ENCODE measurements at places on chromosomes 7 and 10.
A peak's percentile ranks its signal among the peaks of the same experiment; 100 is the strongest.

DNA sequence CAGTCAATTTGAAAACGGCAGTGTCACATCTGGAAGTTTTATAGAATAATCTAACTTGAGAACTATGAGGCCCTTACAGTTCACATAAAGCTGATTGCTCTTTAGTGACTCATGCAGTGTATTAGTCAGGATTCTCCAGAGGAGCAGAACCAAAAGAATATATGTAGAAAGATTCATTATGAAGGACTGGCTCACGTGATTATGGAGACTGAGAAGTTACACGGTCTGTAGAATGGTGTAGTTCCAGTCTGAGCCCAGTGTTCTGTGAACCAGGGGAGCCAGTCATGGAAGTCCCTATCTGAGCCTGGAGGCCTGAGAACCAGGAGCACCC, 21.5 kb downstream of the RBM33 start:
- DNase-seq: no peak

- DNase-seq: no peak
Observed at GRCh38 chr7:112876877-112877276, 86.7 kb upstream of the TMEM168 start.

GRCh38 chr7:11753433-11753832, 78.6 kb downstream of the THSD7A start:
- DNase-seq: no peak

- no peak for DNase-seq
Observed at GRCh38 chr7:115647712-115648111, 382.9 kb downstream of the TFEC start.

GRCh38 chr10:77016855-77017254, 620.8 kb downstream of the KCNMA1 start:
- DNase-seq: no peak

GRCh38 chr7:76359111-76359977, 553 bp upstream of the YWHAG start:
- peak; percentile 98 for DNase-seq

- no peak for DNase-seq
Observed at GRCh38 chr7:20482071-20482470, 133.4 kb upstream of the ABCB5 start.

DNA sequence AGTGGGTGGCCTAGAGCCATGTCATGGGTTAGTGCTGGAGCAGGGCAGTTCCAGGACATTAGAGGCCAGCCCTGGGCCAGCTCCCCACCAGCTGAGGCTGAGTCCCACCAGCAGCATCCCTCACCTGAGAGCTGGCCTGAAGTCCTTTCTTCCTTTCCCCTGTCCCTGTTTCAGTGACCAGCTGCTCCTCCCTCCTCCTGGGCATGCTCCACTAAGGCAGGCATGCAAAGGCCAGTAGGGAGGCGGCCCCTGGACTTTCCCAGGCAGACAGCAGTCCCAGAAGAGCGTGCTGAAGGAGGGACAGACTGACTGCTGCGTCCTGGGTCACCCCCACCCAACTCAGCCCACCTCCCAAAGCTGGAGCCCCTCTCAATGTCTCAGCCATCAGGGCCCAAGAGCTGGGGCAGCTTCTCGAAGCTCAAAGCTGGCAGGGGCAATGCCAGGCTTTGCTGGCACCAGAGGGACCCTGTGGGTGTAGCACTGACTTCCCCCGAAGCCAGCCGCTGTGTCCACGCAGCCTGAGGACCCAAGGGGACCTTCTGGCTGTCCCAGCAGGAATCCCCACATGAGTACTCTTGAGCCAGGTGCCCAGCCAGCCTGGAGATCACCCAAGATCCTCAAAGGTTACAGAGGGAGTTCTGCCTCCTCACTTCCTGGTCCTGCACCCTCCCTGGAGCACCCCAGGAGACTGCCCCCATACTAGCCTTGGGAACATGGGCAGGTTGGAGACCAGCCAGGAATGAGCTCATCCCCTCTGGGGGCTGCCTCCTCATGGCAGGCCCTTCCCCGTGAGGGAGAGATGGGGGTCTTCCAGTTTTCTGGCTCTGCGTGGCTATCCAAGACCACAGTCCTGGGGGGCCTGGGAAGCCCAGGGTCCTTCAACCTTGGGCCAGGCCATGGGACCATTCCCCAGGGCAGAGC, 35.2 kb upstream of the RET start:
- DNase-seq: peak; percentile 37

DNA sequence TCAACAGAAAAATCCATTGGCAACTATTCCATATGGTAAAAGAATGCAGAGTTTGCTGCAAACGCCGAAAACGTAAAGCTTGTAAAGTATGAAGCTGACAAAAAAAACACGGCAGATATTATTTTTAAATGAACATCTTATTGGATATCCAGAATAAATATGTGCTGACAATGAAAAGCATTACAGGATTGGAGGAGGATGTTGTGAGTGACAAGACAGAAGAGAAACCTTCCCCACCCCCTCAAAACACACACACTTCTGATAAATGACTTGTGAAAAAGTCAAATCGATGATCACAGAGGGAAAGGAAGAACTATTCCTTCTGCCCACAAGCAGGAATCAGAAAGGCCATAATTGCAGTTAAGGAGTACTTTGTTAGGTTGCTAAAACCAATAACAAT, 14.6 kb downstream of the FAM131B start:
- no peak for DNase-seq

DNA sequence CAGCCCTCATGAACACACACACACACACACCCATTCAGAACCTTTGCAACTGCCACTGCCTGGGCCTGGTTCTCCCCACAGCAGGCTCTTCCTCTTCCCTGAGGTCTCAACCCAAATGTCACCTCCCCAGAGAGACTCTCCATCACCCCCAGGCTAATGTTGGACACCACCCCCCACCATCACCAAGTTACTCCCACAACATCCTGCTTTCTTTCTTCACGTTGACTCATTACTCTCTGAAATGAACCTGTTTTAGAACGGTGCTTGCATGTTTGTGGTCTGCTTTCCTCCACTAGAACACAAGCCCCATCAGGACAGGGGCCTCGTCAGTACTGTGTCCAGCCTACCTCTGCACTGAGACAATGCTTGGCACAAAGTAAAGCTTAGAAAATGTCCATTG, 16.0 kb downstream of the AFAP1L2 start:
- DNase-seq: no peak

DNA sequence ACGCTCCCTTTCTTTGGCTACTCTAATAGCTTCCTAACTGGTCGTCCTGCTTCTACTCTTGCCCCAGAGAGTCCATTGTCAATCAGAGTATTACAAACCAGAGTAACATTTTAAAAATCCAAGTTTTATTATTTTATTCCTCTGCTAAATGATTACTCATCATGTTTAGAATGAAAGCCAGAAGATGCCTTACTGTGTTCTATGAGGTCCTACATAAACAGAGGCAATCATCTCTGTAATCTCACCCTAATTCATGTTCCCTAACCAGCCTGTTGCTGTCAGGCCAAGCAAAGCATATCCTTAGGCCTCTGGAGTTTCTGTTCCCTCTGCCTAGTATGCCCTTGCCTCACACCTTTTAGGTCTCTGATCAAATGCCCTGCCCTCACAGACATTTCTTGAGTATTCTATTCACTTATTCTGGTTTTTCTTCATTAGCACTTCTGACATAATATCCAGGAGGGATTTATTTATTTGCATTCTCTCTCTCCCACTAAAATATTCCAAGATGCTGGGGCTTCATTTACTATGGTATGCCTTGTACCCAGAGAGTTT, 497.5 kb downstream of the PHTF2 start:
- no peak for DNase-seq

DNA sequence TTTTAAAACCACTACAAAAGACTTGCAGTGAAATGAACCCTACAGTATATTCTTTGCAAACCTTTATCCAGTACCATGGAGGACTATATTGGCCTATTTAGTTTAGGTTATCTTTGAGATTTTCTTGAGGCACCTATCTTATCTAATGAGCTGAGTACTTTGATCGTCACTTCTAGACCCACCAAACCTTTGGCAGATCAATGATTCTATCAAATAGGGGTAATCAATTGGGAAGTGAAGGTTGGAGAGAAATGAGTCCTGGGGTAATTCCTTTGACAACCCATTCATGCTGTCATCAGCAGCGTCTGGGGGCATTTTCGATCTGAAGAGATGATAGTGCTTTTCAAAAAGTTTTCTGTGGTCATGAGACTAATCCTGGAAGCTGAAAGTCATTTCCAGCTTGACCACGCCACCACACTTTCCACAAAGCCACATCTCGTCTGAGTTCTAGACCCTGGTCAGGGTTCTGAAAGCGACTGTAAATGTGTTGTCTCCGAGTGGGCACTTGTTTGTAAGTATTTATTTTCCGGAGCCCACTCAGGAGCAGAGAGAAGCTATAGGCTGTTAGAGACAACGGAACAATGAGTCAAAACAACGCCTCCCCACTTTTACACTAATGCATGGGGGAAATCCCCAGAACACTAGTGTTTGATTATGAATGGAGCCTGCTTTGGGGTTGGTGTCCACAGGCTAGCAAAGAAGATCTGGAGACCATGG, 4.8 kb downstream of the EGR2 start:
- DNase-seq: no peak

Data from heart left ventricle (tissue), 16 donors.